Stimulated activated CD4-positive, alpha-beta T cell treated with anti-CD3 and anti-CD28 coated beads, Interleukin-2, amount 100 ng/mL, for 48 hours (primary cell): ENCODE measurements at places on chromosomes 13 and 19.

- DNase-seq = no peak
Observed at GRCh38 chr13:43757266-43757665, 29.5 kb downstream of the ENOX1 start.

DNA sequence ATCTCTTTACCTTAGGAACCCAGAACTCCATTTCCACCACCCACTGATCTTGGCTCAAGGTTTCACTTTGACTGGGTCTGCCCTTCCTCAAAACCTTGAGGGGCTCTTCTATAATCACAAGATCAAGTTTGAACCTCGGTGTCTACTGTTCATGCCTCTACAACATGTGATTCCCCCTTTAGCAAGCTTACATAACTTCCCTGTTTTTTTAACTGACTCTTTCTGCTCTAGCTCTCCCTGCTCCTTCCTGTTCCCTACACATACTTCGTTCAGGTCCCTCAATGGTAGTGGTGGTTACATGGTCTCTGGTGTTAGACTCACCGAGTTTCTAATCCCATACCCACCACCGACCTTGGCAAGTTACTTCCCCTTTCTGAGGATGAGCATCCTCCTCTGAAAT, 26.7 kb downstream of the CEACAM8 start:
- no peak for DNase-seq

DNA sequence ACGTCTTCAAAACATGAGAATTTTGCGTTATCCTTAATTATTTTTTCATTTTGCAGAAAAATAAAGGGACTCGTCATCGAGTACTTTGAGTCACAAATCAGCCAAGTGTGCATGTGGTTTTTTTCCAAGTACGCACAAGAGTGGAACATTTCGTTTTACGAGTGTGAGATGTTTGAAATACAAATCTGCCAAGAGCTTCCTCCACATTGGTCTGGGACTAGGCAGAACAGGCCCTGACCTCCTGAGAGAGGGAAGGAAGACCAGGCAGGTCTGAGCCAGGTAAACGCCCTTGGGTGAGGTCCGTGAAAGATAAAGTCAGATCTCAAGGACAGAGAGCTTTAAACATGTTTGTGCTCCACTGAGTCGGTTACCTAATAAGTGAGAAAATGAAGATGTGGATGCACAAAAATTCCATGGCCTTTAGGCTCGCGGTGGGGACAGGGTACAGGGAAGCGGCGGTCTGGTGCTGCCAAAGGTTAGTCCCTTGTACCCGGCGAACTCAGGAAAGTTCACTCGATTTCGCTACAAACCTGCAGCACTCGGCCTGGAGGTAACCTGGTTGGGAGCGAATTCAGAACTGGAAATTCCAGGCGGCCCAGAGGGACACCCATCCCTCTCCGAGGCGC, 473 bp upstream of the ITM2B start:
- DNase-seq = no peak

DNA sequence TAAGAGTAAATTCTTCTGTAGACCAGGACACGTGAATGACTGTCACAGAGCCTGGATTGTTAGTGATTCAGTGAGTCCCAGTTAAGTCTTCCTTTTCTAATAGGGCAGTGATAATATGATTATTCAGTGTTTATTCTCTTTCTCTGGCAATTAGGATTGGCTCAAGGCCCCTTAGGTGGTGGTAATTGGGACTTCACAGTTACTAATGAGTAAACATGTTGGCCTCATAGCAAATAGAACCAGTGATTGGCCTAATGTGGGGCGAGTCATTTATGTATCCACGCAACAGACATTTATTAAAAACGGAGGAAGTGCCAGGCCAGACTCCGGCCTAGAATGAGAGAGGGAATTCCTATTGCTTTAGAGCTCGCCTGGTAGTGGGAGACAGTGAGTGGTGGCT, 72.4 kb downstream of the SHISA2 start:
- DNase-seq = no peak

DNA sequence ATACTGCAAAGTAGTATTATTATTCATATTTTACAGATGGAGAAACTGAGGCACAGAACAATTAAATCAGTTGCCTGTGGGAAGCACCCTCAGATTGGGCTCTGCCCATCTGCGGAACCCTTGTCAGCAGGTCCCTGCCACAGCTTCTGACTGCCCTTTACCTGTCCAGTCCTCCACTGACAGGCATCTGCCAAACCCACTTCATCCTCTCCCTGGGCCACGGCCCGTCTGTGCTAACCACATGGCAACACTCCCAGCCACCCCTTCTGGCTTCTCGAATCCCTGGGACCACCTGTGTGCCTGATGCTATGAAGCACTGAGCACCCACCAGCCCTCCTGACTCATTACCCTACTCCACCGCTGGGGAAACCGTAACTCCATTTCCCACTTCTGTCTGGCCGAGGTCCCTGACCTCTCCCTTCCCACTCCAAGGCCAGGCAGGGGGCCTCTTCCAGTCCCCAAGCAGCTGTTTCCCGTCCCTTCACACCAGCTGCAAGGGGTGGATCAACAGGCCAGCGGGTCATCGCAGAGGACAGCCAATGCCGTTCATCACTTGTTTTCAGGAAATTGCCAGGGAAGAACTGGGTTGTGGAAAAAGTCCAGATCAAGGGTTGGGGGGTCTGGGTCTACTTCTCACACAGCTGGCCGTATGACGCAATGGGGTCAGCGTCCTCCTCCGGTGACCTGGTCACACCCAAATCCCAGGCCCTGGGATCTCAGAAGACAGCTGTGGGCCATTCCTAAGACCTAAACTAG, 2.5 kb downstream of the KANK3 start:
- DNase-seq = no peak

DNA sequence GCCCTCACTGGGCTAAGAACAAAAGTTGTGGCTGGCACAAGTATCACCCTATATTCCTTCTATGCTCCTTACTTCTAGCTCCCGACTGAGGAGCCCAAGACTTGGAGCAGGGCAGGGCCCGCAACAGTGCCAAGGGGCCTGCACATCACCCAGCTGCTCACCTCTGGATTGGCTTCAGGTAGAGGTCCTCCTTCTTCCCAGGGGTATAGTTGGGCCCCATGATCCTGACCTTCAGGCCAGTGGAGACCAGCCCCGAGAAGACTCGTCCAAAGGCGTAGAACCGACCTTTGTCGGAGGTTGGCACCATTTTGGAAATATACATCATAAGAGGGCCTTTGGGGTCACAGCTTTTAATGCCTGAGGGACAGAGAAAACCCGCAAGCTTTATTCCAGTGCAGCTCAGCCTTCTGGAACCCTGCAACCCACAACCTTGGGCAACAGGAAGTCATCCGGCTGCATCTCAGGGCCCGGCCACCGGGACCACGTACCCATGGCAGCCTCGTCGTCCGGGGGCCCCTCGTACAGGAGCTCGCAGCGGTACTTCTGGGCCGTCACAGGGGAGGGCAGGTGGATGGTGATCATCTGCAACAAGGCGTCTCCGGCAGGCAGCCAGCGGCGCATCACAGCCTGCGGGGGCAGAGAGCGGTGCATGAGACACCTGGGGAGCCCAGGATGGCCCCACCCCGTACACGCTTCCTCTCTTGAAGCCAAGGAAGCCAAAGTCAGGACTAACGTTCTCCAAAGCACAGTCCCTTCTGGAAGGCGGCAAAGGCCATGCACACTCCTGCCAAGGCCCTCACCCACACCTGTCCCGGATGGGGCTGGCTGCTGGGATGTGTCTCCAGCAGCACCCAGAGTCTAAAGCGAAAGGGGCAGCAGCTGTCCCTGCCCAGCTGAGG, 4.7 kb downstream of the EEF2 start:
- no peak for DNase-seq
